Stimulated activated memory B cell treated with anti-CD40 and anti-IgM and Interleukin-4, amounts not matched to agents 10 μg/mL and 1 μg/mL and 100 μg/mL, for 72 hours (primary cell): ENCODE measurements at places on chromosomes 16 and 17.

- ATAC-seq, result no peak
Observed at GRCh38 chr16:84740596-84741116, 40.9 kb downstream of the USP10 start.

GRCh38 chr17:77942112-77942988 is 16.2 kb upstream of the TNRC6C start:
- no peak for ATAC-seq

- peak; percentile 65 for ATAC-seq
Observed at GRCh38 chr17:8138374-8138671, 13.9 kb downstream of the PER1 start.

- ATAC-seq, result no peak
Observed at GRCh38 chr16:28112908-28113307, 49.4 kb upstream of the GSG1L start.

DNA sequence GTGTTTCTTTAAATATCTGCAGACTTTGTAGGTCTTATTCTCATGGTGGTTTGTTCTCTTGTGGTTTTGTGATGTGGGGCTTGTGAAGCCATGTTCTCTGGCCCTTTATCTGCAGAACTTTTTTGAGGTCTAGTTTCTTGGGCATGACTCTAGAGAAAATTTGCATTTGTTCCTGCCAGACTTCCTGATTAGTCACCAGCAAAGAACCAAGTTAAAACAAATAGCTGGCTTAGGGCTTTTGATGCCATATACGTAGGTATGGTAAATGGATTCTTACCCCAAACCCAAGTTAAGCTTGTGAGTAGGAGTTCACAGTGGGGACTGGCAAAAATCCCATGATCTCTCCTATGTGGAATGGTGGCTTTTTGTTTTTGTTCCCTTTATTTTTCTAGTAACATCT is 68.7 kb upstream of the IRX3 start:
- ATAC-seq, result no peak

DNA sequence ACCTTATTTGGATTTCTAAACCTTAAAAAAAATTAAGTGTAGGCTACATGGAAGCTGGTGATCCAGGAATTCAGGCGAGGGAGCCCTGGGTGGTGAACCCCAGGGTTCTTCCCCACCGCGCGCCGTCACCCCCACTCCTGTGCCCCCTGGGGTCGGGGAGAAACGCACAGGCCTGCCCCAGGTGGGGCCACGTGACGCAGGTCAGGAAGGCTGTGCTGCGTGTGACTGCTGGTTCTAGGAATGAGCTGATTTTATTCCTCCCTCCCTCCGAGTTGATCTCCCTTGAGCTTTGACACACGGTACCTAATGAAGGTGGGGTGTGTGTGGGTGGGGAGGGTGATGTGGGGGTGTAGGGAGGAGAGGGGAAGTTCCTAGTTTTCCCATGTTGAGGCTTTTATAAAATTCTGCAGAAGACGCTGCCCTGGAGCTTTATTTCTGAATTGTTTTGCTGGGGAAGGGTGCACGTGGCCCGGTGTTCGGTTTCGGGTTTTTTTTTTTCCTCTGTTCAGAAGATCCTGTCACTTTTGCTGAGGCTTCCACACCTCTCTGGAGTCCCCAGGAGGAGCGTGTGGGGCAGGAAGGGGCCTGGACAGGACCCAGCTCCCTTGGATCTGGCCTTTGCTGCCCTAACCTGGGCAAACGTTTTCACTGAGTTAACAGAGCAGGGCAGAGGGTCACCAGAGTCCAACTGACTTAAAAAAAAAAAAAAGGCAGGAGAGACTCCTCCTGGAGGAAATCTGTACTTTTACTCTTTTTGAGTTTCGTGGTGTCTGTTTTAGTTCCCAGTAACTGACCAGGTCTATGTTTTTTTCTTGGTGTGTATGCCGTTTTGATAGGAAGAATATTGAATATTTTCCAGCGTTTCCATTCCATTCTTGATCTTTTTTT is 55.8 kb upstream of the GSE1 start:
- peak; percentile 51 for ATAC-seq

GRCh38 chr16:67238278-67238575 is 9.1 kb downstream of the FHOD1 start:
- ATAC-seq, result no peak
